ENCODE measurements at places on chromosomes 7 and 10.

DNA sequence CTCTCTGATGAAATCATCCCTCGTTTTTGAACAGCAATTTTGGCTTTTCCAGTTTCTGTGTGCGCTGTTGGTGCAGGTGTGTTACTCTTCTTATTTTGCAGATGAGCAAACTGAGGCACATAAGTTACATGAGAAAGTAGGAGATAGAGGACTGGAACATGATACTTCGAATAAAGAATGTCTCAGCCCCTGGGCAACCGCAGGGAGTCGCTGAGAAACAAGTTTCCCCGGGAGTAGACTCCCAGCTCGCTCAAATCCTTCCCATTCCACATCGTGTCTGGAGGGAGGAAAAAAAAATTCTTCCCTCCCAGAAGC lies 18.0 kb downstream of the MXI1 start:
- DNase-seq = no peak

DNA sequence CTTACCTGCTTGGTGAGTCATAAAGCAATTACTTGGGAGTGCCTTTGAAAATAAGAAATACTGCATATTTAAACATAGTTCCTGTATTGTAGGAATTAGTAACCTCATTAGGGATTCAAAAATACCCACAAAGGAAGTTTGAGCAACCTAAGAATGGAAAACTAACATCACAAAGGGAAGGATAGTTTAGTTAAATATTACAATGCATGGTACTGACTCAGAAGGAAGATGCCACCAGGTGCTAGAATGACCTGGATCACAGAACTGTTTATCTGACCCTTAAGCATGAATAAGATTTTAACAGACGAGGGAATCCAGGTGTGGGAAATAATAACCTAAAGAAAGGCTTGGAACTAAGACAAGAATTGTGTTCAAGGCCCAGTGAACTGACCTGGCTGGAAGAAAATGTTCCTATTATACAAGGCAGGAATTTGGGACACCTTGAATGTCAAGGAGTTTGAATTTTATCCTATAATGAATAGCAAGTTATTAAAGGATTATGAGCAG lies 106.4 kb downstream of the GSAP start:
- no peak for DNase-seq

- no peak for DNase-seq
Measured at GRCh38 chr10:74371696-74372095, 220.7 kb downstream of the ADK start.

- DNase-seq = no peak
Measured at GRCh38 chr7:83337050-83337449, 174.4 kb upstream of the PCLO start.

- no peak for DNase-seq
Measured at GRCh38 chr10:84293574-84294016, 34.8 kb upstream of the CCSER2 start.

DNA sequence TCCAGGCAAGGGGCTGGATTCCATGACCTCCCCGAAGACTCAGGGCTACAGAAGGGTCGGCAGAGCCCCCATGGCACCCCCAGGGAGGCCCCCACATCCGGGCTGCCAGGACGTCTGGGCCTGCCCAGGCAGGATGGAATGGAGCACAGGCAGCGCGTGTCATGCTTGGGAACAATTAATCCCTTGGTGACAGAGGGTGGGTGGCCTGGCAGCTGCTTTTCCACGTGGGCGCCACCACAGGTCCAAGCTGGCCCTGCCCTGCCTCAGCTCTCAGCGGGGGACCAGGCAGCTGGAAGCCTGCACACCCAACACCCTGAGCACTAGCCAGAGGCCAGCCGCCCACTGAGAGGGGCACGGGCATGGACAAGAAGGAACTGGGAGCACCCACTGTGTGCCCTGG lies 11.4 kb downstream of the ELN start:
- no peak for DNase-seq

DNA sequence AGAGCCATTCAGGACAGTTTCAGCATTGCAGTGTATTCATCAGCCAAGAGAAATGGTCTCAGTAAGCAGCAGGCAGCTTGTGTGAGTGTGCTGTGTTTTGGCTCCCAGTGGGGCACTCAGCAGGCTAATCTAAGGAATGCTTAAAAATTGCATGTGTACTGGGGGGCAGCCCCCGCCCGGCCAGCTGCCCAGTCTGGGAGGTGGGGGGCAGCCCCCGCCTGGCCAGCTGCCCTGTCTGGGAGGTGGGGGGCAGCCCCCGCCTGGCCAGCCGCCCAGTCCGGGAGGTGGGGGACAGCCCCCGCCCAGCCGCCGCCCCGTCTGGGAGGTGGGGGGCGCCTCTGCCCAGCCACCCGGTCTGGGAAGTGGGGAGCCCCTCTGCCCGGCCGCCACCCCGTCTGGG lies 116.2 kb downstream of the GRID1 start:
- DNase-seq = no peak

DNA sequence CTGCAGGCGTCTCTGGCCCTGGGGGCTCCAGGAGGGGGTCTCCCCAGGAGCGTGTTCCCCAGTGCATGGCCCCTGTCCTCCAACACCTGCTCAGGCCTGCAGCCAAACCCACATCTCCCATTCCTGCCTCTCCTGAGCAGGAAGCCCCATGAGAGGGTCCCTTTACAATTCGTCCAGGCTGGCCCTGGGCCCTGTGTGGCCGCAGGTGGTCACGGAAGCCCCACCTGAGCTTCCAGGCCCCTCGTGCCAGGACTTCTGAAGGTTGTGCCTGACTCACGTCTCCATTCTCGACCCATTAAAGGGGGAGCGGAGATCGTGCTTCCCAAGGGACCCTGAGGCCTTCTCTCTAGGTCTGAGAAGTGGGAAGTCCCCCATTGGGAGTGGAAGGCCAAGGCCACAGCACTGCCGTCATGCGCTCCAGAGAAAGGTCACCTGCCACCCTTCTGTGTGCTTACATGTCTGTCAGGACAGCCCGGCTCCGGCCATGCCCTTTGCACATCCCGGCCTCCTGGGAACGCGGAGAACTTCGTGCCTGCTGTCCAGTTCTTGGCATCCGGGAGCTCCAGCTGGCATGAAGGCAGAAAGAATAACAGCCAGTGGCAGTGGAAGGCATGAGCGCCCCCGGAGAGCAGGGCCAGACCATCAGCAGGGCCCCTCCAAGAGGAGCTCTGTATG lies 382.3 kb downstream of the DNAJB6 start:
- no peak for DNase-seq

DNA sequence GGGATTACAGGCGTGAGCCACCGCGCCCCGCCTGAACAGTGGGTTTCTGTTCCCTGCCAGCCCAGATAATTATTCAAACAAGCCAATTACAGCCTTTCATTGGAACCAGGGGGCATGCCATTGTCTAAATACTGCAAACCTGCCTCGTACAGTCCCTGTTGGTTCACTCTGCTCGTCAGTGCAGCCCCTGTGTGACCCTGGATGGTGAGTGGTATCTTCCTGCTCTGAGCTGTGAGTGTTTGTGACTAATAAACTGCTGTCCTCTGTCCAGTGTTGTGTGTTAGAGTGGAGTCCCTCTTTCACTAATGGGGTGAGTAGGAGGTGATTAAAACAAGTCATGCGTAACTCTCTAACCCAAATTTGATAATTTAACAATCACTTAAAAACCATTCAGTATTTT lies 176.5 kb upstream of the FAM3C start:
- DNase-seq = no peak

DNA sequence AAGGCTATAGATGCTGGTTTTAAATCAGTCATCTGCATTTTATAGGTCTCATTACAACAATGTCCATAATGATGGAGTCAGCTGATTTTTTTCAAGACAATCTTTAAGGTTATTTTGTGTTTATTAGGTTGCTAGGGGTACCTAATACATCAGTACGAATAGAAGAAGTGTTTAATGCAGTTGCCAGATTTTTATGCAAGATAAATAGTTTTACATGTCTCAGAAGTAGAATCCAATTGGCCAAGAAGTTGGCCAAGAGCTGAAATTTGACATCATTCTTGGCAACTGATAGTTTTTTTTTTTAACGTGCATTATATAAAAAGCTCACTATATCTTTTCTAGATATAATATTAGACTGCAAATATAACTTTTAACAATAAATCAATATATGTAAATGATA lies 208.5 kb downstream of the TRIL start:
- no peak for DNase-seq

GRCh38 chr10:78802866-78803265 lies 265.9 kb upstream of the ZMIZ1 start:
- DNase-seq = no peak

GRCh38 chr7:55498142-55498541 lies 74.2 kb downstream of the VOPP1 start:
- no peak for DNase-seq

- DNase-seq = peak; percentile 74
Measured at GRCh38 chr10:30422981-30423654, 10.9 kb upstream of the MAP3K8 start.

- no peak for DNase-seq
Measured at GRCh38 chr10:62869958-62870357, 53.8 kb upstream of the EGR2 start.

DNA sequence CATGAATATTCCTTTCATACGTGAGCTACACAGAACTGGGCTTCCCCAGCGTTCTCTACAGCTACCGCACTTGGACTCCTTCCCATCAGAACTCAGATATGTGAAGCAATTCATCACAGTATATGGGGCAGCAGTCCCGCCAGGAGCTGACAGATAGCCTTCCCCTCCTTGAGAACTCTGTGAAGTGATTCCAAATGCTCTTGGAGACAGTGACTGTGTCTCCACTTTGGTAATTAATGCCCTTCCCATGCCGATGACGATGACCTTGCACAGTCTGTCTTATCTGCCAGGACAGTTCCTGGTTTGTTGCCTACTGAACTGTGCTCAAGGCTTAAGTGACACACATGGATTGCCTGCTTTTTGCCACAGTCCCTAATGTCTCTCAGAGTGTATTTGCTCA lies 75.0 kb upstream of the AFAP1L2 start:
- no peak for DNase-seq

DNA sequence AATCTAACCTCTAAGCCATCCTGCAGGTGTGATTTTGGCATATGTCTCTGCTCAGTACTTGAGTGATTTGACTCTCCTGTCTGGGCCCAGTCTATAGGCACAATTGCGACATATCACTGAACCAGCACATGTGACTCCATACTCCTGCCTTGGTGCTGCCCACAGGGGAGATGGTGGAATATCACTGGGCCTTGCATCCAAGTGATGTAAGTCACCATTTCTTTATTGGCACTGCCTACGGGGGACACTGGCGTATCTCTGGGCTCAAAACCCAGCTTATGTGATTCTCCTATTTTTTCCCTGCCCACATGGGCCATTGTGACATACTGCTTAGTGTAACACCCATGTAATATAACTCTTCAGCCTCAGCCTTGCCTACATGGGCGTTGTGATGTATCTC lies 48.1 kb upstream of the ZNF680 start:
- DNase-seq = no peak

DNA sequence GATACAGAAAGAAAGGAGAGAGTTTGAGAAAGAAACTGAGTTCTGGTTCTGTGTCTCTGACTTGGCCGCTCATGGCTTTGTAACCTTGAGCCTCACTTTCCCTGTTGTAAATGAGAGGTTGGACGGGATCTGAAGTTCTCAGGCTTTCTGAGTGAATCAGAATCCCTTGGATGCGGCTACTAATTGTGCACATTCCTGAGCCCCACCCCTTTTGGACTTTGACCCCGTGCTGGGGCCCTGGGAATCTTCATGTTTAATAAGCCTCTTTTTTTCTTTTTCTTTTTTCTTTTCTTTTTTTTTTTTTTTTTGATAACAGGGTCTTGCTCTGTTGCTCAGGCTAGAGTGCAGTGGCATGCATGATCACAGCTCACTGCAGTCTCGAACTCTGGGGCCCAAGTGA lies 26.9 kb downstream of the SLC25A28 start:
- DNase-seq = no peak

- DNase-seq = peak; percentile 72
Measured at GRCh38 chr7:121505021-121505420, 108.9 kb upstream of the FAM3C start.

GRCh38 chr10:44673245-44673983 lies 237.7 kb upstream of the TMEM72 start:
- DNase-seq = no peak

- DNase-seq = no peak
Measured at GRCh38 chr10:5698062-5698461, 13.4 kb downstream of the TASOR2 start.

- DNase-seq = peak; percentile 63
Measured at GRCh38 chr7:27933671-27934565, 194.0 kb downstream of the TAX1BP1 start.

GRCh38 chr10:80177781-80178636 lies 27.3 kb downstream of the ANXA11 start:
- no peak for DNase-seq

DNA sequence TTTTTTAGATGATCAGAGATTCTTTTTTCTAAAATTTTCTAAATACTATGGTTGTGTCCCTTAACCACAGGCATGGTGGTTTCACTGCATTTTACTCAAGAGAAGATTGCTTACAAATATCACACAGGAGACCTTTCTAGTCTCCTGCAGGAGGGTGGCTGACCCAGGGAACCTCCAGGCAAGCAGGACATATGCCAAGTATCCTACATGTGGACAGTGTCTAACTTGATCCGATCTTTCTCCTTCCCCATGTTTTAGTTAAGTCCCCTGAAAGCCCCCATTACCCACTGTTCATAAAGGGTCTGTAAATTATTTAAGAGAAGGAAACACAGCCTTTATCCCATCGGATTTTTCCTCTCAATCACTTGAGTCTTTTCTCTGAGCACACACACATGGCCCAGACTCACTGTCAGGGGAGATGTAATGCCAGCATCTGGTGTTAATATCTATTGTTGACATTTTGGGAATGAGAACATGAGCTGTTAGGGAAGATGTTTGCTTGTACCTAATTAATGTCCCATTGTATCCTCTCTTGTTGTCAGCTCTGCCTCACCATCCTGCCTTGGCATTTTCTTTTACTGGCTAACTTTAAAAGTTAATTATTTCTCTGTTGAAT lies 755.2 kb downstream of the AUTS2 start:
- no peak for DNase-seq

GRCh38 chr7:108038986-108039385 lies 36.0 kb upstream of the LAMB1 start:
- DNase-seq = no peak

- DNase-seq = peak; percentile 86
Measured at GRCh38 chr10:49407552-49408137, 11.8 kb upstream of the DRGX start.

GRCh38 chr7:26199301-26200037 lies 1.1 kb downstream of the HNRNPA2B1 start:
- DNase-seq = peak; percentile 61

DNA sequence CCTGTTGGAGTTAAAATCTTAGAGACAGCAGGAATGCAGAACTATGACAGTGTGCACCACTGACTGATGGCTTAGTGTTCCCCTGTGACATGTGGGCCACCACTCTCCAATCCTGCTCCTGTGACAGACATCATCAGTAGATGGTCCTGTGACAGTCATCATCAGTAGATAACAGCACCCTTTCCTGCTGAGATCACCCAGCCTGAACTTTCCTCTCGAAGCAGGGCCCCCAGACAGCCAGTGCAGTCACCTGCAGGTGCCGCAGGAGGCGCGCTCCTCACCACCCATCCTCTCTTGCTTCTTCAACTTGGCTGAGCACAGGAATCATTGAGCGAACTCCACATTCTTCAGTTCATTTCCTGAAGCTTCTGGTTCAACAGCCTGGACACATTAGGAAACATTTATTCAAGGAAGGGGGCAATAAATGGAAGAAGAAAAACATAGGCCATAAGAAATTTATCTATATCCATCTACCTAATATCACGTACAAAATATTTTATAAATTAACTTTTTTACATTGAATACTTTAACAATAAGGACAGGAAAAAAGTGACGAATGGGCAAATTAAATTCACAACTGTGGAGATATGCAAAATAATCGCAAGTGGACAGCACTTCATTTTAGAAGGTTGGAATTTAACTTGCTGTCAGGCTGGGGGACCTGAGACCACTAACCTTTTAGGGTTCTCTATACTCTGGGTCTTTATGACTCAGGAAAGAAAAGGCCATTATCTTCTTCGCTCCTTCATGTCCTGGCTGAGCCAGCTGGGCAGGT lies 32.0 kb upstream of the MKI67 start:
- DNase-seq = no peak

All from NAMALWA (cell line).